HT1080 (cell line): ENCODE measurements at places on chromosomes 12 and 14.

GRCh38 chr12:6443361-6443983 lies 1.3 kb upstream of the CD27 start:
- DNase-seq = no peak

GRCh38 chr12:13282861-13283260 lies 86.3 kb downstream of the EMP1 start:
- no peak for DNase-seq

- DNase-seq = no peak
Measured at GRCh38 chr12:67927324-67927723, 61.9 kb upstream of the IFNG-AS1 start.

- DNase-seq = no peak
Measured at GRCh38 chr14:65373671-65374039, 38.9 kb upstream of the FUT8 start.

DNA sequence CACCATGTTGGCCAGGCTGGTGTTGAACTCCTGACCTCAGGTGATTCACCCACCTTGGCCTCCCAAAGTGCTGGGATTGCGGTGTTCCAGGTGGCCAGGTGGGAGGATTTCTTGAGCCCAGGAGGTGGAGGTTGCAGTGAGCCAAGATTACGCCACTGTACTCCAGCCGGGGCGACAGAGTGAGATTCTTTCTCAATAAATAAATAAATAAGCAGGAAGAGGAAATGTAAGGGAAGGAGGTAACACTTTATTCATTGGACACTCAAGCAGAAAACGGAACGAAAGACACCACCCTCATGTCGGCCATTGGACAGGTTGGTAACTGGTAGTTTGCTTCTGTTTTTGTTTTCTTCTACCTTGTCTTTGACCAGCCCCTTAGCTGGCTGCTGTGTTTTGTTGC lies 13.0 kb upstream of the NFATC4 start:
- no peak for DNase-seq

- DNase-seq = no peak
Measured at GRCh38 chr12:129868575-129868974, 35.2 kb downstream of the TMEM132D start.

GRCh38 chr14:22194664-22195063 lies 394.4 kb downstream of the DAD1 start:
- peak; percentile 8 for DNase-seq

DNA sequence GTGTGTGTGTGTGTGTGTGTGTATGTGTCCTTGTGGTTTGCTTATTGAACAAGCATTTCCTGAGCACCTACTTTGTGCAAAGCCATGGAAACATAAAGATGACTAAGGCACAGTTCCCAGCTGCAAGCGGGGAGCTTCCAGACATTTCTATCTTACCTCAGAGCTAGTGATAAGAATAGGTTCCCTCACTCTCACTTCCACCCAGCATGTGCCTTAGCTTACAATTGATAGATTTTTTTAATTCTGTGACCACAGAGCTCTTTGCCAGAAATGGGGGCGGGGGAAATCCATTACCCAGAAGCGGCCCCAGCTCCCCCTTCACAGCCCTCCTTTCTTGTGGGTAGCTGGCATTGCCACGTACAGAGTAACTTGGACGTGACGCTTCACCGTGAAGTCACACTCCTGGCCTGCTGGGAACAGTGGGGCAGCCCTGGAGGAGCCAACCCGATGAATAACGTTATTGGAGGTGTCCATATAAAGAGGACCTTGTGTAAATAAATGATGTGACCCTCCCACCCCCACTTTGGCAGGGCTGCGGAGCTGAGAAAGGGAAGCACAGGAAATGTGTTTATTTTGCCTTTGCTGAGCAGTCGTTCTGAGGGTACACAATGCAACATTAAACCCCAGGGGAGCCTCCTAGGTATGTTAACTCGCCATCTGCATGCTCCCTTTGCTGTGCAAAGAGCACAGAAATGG lies 238.9 kb downstream of the CHST11 start:
- peak; percentile 88 for DNase-seq

DNA sequence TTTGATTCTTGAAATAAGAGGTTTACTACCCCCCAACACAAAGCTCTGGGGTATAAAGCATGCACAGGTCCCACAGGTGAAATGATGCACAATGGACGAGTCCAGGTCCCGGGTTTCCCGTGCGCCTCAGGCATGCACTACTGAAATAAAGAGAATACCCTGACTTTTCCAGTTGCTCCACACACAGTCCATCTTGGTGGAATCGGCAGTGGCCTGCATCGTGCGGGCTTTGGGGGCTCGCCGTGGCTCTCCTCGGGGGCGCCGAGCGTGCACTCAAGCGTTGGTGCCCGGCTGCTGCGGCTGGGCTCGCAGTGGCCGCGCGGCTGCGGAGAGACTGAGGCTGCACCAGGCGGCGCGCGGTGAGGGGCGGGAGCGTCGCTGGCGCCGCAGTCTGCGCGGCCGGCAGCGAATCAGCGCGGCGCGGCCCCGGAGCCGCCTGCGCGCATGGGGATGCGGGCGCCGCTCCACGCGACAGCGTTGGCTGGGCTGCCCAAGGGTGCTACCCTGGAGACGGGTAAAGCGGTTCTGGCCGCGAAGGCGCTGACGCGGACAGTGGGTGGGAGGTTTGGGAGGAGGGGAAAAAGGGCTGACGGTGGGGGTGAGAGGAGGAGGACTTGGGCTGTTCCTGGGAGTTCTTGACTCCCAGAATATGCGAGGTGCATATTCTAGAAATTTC lies 53.8 kb upstream of the CCDC175 start:
- DNase-seq = no peak

GRCh38 chr12:102509123-102509626 lies 28.8 kb upstream of the IGF1 start:
- no peak for DNase-seq

DNA sequence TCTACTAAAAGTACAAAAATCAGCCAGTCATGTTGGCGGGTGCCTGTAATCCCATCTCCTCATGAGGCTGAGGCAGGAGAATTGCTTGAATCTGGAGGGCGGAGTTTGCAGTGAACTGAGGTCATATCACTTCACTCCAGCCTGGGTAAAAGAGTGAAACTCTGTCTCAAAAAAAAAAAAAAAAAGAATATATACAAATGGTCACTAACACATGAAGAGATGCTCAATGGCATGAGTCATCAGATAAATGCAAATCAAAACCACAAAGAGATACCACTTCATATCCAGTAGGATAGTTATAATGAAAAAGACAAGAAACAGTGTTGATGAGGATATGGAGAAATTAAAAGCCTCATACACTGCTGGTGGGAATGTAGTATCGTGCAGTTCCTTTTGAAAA lies 33.6 kb upstream of the METAP2 start:
- peak; percentile 56 for DNase-seq

DNA sequence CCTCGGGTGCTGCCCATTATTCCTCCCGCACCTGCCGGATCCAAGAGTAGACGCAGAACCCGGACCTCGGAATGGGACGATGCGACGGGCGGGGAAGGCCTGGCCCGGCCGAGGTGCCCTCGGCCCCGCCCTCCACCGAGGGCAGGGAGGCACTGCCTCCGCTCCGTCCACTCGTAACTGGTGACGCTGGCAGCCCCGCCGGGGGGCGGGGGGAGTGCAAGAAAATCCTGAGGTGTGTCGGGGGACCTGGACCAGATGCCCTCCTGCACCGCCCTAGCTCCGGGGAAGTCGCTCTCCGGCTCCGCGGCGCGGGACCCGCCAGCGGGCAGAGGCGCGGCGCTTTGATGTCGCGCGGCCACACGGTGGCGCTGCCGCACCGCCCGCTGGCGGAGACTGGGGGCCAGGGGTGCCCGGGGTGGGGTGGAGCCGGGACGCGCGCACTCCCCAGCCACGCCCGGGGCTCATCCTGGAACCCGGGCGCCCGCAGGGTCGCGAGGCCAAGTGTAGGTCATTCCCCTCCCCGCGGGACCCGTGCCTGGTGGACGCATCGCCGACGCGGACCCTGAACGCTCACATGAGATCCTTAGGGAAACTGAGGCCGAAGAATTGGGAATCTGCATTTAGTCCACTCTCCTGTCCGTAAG lies 202.8 kb downstream of the TTC8 start:
- no peak for DNase-seq

GRCh38 chr14:68312300-68312699 lies 480.6 kb downstream of the ZFP36L1 start:
- DNase-seq = no peak
